ENCODE measurements at places on chromosomes 5 and 9.
A peak's percentile ranks its signal among the peaks of the same experiment; 100 is the strongest.

- DNase-seq = no peak
These were observed 65.8 kb downstream of the SEMA6A start for GRCh38 chr5:116508835-116509234.

DNA sequence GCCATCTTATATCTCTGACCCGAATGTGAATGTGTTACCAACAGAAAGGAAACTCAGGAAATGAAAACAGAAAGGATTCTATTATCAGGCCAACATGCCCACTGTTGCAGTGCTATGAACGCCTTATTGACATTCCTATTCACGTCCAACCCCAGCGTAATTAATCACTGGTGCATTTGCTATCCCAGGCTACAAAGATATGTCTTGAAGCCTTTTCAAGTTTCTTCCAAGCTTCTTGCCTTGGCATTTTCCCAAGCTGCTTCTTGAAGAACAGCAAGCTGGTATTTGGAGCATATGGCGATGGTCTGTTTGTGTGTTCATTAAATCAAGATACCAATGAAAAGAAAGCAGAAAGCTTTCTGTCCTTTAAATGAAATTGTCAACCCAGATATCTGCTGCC is 579.2 kb upstream of the ZNF462 start:
- DNase-seq = no peak

DNA sequence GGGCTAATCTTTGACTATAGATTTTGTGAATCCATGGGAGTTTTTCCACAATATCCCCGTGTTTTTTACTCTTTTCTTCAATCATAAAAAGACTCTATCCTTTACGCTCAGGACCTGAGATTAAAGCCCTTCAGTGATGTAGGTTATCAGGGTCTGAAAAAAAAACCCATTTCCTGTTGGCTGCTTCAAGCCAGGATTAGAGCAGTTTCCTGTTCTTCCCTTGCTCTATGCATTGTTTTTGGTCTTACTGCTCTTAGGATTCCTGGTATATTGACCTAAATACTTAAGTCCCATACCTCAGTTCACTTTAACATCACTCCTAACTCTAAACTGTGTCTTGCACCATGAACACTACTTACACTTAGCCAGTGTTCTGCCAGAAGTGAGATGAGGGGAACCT is 319.3 kb upstream of the CHD1 start:
- no peak for DNase-seq

DNA sequence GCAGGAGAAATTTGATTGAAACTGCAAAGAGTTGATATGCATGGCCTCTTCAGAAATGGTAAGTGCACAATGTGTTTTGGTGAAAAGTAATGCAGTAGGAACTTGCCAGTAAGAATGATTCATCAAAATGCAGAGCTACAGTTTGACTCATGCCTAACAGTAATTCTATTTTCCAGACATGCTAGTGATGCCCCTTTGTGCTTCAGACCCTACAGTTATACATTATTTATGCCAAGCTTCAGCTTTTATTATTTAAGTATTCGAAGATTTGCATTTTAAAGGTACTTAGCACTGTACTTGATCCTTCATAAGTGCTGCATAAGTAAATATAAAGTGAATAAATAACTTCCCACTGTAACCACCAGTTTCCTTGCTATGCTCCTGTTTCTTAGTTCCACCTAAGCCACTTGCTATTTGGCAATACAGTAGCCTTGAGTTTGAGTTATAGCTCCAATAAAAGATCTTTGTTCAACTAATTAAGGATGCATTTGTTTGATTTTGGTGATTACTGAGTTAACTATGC is 3.6 kb upstream of the SPATA31E1 start:
- DNase-seq = no peak

DNA sequence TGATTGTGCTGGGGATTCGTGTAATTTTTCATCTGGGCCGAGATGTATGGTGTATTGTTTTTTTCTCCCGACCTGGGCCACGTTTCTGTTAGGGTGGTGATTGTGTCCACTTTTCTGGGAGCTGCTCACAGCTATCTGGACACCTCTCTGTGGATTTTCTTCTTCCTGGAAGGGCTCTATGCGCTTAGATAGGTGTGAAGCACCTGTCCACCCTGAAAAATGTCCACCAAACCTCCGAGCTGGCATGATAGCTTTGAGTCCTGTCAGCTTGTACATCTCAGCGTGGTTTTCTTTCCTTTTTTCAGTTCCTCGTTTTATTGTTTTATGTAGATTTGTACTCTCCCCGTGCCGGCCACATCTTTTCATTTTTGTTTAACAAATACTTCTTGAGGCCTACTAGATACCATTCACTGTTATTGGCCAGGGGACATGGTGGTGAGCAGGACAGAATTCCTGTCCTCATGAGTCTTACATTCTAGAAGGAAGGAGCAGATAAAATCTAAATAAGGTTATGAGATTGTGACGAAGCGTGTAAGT is 1.1 kb downstream of the UGCG start:
- DNase-seq = no peak

GRCh38 chr9:13705918-13706317 is 426.4 kb upstream of the MPDZ start:
- no peak for DNase-seq

DNA sequence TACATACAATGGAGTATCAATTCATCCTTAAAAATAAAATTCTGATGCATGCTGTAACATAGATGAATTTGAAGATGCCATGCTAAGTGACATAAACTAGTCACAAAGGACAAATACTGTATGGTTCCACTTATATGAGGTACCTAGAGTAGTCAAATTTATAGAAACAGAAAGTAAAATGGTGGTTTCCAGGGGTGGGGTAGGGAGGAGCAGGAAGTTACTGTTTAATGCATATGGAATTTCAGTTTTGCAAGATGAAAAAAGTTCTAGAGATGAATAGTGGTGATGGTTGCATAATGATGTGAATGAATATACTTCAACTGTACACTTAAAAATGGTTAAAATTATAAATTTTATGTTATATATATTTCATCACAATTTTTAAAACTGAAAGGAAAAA is 57.3 kb upstream of the FNIP1 start:
- no peak for DNase-seq

DNA sequence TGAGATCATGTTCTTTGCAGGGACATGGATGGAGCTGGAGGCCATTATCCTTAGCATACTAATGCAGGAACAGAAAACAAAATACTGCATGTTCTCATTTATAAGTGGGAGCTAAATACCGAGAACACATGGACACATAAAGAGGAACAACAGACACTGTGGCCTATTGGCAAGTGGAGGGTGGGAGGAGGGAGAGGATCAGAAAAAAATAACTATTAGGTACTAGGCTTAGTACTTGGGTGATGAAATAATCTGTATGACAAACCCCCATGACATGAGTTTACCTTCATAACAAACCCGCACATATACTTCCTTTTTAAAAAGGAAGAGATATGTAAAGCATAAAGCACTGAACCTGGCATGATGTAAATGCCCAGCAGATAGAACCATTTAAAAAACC is 99.0 kb downstream of the MEGF10 start:
- DNase-seq = no peak

- no peak for DNase-seq
These were observed 492 bp downstream of the RABL6 start for GRCh38 chr9:136808075-136808805.

GRCh38 chr9:132858751-132859150 is 19.3 kb downstream of the AK8 start:
- DNase-seq = no peak

- DNase-seq = peak; percentile 8
These were observed 1.2 kb upstream of the PCSK1 start for GRCh38 chr5:96434201-96434645.

DNA sequence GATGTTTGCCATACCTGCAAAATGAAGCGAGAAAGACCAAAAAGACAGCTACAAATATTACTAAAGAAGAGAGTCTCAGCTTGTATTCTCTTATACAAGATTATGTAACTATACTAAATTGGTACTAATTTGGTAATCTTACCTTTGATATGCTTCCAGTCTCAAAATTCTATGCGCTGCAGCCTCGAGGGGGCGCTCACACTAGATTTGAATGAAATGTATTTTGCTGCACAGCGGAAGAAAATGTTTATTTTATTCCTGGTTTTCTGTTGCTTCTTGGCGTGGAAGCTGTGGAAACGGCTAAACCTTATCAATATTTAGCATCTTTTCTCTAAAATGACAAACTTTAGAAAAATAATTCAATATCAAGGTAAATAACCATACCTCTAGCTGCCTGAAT is 267.0 kb upstream of the NUDT12 start:
- DNase-seq = no peak

DNA sequence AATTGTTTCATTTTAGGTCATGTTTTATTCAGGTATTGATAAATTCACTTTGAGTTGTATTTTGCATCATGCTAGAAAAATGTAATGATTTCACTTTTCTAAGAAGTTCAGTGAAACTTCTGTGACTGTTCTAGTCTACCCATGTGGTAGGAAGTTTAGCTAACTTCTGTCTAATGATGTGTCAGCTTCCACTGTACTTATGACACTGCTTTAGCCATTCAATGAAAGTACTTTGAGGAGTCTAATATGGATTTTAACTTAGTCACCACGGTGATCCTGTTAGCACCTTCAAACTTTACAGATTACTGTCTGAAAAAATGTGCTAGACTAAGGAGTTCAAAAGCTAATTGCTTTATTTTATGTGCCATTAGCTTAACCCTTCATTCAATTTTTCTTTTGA is 1510.5 kb upstream of the CDH9 start:
- DNase-seq = no peak

- DNase-seq = no peak
These were observed 174.0 kb downstream of the TMC1 start for GRCh38 chr9:72695365-72695764.

Data from activated T-helper 1 cell treated with anti-CD3 and anti-CD28 coated beads, Interleukin-2, amount 50 U/mL, for 16 hours (primary cell).